Activated CD4-positive, alpha-beta T cell treated with anti-CD3 and anti-CD28 coated beads, Interleukin-2, amount 50 U/mL, for 16 hours (primary cell): ENCODE measurements at places on chromosomes 1 and 21.

DNA sequence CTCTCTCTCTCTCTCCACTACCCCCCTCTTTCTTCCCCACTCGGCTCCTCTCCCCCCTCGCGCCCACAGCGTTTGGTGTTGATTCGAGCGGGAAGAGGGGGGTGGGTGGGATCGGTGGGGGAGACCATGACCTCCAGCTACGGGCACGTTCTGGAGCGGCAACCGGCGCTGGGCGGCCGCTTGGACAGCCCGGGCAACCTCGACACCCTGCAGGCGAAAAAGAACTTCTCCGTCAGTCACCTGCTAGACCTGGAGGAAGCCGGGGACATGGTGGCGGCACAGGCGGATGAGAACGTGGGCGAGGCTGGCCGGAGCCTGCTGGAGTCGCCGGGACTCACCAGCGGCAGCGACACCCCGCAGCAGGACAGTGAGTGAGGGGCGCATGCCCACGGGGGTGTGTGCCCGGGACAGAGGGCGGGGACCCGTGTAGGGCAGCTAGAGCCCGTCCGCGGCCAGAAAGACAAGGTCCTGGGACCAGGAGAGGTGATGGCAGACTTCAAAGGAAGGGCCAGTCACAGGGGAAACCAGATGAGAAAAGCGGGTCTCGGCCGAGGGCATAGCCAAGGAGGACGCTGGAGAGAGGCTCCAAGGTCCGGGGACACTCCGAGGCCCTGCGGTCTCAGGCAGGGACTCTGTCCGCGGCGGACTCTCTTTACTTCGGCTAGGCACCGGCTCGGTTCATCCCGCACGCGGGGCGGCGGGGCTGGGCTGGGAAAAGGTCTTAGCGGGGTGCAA lies at the start of gene PRRX1:
Gene PRRX1, plus strand, starts transcription at position 39 of the 735 bp plus-strand sequence. Its CDS starts 88 bp downstream, at position 127.
- no peak for DNase-seq

DNA sequence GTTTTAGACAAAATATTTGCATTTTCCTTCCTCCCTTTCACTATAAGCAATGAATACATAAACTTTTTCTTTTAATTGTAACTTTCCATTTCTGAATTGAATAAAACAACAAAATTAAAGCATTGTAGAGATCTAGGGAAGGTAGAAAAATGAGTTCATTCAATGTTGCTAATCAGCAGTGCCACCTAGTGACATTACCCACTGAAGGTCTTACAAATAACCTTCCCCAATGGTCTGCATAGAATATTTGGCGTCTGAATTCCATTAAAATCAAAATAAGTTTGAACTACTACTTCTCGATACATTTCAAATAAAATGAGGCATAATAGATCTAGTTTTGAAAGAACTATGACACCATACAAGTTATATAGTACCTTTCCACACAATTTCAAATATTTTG lies 19.6 kb downstream of the FH start:
- DNase-seq = no peak

- no peak for DNase-seq
Observed at GRCh38 chr1:99646868-99647267, 955 bp downstream of the PALMD start.

DNA sequence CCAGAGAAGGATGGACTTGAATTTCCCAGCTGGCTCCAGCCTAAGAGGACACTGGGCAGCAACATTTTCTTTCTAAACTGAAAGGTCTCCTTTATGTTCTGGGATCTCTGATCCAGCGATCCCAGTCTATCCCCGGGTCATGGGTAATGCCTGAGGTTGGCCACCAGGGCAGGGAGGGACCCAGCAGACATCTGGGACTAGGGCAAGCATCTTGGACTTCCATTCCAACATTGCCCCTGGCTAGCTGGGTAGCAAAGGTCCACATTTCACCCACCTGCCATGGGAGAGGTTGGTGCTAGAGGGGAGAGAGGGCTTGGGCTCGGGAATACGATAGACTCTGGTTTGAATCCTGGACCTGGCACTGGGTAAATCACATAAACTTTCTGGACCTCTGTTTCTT lies 84.6 kb downstream of the LRRN2 start:
- no peak for DNase-seq

GRCh38 chr1:82065916-82066315 lies 265.2 kb downstream of the ADGRL2 start:
- no peak for DNase-seq

DNA sequence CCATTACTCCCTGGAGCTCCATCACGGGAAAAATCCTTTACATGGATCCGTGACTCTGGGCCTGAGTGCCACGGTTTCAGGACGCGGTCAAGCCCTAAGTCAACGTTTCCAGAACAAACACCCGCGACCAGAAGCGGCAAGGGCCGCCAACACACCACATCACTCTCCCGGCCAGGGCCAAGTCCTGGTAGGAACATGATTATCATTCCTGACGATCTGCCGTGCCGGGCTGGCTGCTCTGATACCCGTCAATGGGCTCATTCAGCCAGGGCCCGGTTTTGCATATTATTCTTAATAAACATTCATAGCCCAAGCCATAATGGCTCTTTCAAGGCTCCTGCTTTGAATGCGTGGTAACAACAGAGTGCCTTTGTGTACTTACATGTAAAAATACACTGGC lies 44.6 kb upstream of the SIM2 start:
- DNase-seq = no peak

GRCh38 chr1:119648620-119649004 lies 546 bp upstream of the ZNF697 start:
- no peak for DNase-seq

GRCh38 chr1:224565186-224565585 lies 50.9 kb upstream of the CNIH3 start:
- DNase-seq = no peak

- no peak for DNase-seq
Observed at GRCh38 chr1:17914987-17915386, 159.9 kb downstream of the ACTL8 start.

DNA sequence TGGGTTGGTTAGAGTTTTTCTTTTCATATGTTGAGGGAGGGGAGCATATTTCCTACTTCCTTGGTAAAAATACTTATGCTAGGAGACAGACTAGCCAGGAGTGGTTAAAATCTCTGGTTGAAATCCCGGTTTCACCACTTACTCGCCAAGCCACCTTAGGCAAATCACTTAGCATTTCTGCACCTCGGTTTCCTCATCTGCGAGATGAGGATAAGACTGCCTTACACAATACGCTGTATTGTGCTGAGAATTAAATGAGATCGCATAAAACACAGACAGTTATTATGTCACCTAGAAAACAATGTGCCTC lies 1.4 kb downstream of the IFFO2 start:
- no peak for DNase-seq

DNA sequence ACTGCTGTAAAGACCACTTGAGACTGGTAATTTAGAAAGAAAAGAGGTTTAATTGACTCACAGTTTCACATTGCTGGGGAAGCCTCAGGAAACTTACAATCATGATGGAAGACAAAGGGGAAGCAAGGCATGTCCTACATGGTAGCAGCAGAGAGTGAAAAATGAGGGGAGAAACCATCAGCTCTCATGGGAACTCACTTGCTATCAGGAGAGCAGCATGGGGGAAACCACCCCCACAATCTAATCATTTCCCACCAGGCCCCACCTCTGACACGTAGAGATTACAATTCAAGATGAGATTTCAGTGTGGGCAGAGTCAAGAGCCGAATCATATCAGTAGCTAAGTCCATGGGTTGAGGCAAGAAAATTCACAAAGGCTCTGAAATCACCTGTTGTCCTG lies 23.8 kb upstream of the LYPD8 start:
- DNase-seq = no peak

GRCh38 chr1:31624731-31625514 lies 7.4 kb downstream of the HCRTR1 start:
- DNase-seq = no peak

DNA sequence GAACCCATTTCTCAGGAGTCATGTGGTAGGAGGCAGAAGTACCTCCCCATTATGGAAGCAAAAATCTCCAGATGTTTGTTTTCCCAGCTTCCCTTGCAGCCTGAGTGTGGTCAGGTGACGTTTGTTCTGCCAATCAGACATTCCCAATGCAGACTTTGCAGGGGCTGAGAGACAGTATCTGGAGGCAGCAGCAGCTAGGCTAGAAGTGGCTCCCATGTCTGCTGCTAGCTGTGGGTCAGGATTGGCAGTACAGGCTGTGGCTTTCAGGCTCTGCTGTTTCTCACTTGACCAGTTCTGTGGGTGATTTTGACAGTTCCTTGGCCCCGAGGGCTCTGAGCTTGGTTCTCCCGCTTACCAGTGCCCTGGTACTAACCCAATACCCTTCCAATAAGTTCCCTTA lies 58.6 kb upstream of the NBPF3 start:
- no peak for DNase-seq

DNA sequence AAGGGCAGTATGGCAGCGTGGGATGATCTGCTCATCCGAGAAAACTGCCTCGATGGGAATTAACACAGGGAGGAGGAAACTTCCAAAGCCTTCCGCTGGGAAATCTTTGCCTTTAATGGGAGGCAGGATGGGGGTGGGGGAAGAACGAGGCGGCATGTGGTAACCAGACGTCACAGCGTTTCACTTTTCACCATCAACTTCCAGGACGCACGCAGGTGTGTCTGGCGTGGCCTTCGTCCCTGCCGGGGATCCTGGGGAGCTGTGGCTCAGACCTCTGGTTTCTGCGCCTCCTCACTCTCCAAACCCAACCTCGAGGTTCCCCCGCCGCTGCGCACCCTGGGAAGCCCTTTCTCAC lies 282 bp downstream of the RSPH1 start:
- DNase-seq = no peak

GRCh38 chr21:14070049-14070893 lies 140.5 kb downstream of the LIPI start:
- no peak for DNase-seq

DNA sequence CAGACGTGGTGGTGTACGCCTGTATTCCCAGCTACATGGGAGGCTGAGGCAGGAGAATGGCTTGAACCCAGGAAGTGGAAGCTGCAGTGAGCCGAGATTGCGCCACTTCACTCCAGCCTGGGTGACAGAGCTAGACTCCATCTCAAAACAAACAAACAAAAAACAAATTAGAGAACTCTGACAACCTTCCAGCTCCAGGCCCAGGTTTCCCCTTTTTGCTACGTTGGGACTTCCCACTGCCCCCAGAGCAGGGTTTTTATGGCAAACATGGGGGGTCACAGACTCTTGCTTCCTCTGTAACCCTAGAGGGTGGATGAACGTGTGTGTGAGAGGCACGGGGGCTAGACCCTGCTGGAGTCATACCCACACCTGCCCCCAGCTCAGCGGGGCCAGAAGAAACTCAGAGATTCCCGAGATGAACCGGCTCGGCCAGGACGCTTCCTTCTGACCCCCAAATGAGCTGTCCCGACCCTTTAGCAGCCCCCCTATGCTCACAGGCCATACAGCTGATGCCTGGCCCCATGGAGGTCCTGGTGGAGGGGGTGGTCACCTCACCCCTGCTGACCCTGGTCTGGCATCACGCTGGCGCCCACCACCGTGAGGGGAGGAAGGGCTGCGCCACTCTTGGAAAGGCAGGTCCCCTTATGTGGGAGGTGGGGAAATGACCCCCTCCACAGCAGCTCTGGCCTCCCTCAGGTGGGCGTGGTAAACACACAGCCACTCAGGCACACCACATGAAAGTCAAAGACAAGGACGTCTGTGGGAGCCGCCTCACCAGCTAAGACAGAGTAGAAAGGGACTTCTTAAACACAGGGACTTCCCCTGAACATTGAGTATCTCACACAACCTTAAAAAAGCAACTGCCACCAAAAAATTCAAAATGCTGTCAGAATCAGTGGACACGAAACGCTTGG lies 7.1 kb downstream of the GPR157 start:
- peak; percentile 24 for DNase-seq

- DNase-seq = no peak
Observed at GRCh38 chr1:181763736-181764135, 280.4 kb downstream of the CACNA1E start.

DNA sequence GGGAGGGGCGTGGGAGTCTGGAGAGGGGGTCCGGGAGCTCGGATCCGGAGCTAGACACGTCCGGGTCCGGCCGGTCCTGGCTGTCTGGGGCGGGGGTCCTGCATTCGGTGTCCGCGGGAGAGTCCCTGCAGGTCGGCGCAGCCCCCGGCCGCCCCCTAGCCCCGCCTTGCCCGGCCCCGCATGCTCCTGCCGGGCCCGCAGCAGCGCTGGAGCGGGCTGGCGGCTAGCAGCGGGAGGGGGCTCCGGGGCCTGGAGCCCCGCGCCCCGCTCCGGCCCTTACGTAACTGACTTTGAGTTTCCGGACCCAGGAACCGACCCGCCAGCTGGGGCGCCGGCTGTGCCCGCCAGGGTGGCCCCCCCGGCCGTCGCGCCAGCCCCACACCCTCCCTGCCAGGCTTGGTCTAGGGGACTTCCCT lies 26.9 kb upstream of the EPB41 start:
- DNase-seq = no peak

DNA sequence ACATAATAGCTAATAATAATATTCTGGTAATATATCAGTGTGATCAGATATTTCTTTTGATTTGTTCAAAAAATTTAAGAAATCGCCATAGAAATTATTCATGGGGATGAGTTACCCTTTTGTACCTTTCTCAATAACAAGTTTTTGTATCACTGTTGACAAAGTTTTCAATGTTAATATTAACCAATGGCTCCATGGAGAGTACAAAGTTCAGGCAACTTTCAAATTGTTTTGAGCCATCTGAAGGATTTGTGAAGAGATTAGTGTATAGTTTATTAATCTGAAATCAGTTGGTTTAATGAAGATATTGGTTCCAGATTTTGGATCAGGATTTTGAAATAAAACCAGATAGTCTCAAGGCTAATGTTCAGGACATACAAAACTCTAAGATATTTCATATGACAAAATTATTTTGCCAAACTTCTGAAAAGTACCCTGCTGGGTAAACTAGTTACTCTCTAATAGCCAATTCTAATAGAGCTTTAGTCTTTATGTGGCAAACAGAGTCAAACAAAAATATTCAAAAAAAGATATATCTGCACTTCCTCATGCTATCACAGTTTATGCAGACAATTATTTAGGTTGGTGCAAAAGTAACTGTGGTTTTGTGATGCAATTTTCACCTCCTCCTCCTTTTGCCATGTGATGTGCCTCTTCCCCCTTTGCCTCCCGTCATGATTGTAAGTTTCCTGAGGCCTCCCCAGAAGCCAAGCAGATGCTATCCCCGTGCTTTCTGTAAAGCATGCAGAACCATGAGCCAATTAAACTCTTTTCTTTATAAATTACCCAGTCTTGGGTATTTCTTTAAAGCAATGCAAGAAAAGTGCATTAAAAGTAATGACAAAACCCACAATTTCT lies 1105.0 kb downstream of the PLA2G4A start:
- DNase-seq = no peak

DNA sequence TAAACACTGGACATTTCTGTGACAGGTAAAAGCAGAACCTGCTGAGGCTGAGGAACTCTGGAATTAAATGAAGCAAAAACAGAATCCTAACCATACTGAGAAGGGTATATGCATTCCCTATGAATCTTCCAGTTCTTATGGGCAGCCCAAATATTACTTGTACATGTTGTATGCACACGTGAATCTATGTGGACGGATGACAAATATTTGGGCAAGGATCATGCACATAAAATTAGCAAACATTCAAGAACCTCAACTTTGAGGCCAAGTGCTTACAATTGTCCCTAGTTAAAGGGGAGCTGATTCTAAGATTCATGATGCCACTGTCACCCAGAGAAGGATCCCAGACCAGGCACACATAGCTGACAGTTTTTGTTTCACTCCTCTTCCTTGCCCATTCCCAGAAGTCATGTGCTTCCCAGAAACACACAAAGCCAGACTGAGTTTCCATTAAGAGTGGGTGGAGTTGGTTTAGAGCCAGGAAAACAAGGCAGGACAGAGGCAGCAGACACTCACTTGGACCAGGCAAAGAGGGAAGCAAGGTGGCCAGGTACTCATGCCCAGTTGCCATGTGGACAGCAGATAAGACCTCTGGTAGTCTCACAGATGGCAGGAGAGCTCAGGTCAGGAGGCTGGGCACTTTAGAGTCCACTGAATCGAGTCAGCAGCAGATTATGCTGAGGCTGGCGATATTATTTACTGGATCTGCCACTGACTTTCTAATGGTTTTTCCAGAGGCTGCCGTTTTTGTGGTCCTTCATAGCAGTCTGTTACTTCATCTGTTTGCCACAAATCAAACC lies 25.6 kb downstream of the AK2 start:
- DNase-seq = no peak
